NCI-H1048 (cell line): ENCODE measurements at places on chromosomes 11 and 22.

- no peak for DNase-seq
Measured at GRCh38 chr11:83306200-83307080, 20.3 kb upstream of the CCDC90B start.

DNA sequence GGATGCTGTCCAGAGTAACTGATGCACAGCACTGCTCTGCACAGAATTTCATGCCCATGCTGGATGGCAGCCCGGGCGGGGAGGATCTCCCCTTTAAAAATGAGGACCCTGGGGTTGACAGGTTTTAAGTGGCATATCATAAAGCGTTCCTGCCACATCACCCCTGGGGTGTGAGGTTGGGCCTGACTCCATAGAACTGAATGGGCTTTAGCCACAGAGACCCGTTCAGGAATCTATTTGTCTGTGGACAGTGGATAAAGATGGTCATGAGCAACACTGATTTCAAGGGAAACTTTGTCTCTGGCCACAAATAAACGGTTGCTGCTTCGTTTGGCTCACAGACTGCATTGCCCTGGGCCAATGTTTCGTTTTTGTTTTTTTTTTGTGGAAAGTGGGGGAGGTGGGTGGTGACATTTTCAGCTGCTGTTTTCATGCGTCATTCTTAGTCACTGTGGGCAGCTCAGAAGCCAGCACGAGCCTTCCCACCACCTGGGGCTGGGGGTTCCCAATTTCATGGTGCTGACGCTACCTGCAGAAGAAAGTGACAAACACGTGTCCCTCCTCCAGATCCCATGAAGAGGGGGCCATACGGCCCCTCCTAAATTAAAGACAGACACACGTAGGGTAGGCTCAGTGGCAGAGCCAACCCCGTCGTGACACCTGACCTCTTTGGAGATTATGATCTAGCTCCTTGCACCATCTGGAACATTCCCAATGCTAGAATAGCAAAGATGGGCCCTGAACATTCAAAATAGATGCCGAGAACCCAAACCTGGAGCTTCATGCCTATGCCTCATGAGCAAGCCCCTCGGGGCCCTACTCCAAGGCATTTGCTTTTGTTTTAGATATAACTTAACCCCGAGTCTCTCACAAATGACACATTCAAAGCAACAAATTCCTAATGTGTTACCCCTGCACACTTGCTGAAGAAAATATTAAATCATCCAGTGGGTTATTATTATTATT, 54.8 kb upstream of the PHF21B start:
- no peak for DNase-seq

- DNase-seq = no peak
Measured at GRCh38 chr11:27740362-27741013, 40.2 kb upstream of the BDNF start.

DNA sequence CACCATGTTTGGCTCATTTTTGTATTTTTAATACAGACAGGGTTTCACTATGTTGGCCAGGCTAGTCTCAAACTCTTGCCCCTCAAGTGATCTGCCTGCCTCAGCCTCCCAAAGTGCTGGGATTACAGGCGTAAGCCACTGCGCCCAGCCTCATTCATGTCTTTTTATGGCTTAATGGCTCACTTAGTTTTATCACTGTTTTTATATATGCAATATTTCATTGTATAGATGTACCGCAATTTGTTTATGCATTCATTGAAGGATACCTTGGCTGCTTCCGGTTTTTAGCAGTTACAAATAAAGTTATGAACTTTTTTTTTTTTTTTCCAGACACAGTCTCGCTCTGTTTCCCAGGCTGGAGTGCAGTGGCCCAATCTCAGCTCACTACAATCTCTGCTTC, 5.5 kb upstream of the TCN2 start:
- no peak for DNase-seq

- DNase-seq = no peak
Measured at GRCh38 chr22:31346733-31347250, 646 bp upstream of the PATZ1 start.

GRCh38 chr11:7968686-7969085, 3.4 kb upstream of the NLRP10 start:
- DNase-seq = no peak

DNA sequence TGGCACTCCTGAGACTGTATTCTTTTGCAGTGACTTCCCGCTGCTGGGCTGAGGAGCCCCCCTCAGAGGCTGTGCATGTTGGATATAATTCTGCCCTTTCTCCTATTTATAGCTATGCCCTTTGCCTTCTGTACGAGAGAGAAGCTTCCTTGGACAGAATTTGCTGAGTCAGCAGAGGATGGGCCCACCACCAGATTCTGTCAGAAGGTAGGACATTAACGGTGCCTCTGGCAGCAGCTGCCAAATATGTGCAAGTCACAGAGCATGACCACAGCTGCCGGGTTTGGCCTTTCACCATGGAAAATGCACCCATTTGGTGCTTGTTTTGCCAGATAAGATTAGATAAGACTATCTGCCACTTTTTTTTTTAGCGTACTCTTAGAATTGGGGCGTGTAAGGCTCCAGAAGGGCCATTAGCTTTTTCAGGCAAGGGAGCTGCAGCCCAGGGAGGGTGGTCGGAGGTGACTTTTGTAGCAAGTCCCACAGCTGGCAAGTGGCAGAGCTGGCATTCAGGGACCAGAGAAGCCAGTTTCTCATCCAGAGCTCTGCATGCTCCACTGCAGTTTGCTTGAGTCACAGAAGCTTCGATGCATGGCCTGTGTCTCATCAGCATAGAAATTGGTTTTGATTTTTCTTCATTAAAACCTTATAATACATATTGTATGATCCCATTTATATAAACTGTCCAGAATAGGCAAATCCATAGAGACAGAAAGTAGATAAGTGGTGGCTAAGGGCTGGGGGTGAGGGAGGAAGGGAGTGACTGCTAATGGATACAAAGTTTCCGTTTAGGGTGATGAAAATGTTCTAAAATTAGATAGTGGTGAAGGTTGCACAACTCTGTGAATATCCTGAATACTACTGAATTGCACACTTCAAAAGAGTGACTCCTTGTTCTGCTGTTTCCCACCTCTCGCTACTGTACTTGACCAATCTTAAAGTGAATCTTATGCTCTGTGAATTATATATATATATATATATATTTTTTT, 15.8 kb downstream of the UPB1 start:
- no peak for DNase-seq

DNA sequence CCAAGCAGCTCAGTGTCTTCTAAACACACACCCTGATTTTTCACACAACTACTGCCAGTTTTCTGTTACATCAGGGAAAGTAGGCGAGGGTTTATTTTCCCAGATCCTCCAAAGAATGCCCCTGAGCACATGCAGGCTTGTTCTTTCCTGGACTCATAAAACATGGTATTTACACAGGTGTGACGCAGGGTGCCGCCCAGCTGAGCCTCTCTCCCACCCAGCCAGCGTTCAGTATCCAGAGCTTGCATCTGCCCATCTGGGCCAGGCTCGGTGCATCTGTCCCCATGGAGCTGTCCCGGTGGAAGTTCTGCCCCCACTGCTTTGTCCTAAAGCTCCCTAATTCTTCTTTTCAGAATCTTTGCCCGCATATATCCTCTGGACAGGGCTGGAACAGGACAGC, 44.8 kb upstream of the ISX start:
- DNase-seq = no peak

- no peak for DNase-seq
Measured at GRCh38 chr22:26401726-26402125, 27.3 kb upstream of the ASPHD2 start.

DNA sequence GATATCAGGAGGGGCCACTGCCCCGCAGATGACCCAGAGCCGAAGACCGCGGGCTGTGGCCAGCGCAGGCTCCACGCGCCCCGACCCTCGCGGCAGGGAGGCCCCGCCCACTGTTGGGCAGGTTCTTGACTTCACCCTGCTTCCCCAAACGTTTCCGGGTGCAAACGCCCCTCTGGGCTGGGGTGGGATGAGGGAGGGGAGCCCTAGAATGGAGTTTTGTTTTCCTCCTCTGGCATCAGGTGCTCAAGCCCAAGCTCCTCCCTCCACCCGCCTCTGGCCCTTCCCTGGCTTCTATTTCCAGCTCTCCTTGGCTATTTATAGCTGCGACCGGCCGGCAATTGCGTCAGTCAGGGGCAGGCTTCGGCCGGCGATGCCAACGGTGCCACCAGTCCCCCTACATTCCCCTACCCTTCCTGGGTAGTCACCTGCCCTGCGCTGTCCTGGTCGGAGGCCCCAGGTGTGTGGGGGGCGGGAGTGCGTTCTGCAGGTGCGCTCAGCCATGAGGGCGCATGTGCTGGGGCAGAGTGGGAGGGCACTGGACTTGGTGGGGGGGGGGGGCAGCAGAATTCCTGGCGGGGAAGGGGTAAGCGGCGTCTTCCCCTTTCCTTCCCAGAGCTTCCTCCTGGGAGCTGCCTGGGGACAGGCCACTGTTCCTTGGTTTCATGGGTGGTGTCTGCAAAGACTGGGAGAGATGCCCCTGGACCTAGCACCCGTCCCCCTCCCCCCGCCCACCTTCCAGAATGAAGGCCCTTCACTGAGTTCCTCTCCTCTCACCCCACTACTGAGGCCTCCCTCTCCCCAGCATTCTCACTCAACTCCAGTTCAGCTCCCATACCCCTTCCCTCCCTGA, 23.6 kb downstream of the DUSP8 start:
- DNase-seq = no peak

DNA sequence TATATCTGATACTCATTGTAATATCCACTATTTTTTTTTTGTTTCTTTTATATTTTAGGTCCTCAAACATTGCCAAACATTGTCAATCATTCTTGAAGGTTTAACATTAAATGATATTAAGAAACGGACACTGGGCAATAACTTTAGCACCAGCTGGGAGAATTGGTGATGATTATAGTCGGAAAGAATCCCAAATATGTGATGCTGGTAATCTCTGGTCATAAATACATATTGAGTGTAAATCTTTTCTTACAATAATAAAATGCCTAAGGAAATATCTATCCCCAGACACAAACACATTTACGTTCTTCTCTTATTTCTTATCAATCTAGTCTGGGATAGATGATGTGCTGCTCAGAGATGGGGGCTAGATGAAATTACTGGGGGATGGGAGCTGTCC, 25.2 kb downstream of the OR51E2 start:
- no peak for DNase-seq

GRCh38 chr11:78195917-78196560, 7.3 kb downstream of the USP35 start:
- DNase-seq = no peak
